ENCODE measurements at places on chromosomes 13 and 19.

DNA sequence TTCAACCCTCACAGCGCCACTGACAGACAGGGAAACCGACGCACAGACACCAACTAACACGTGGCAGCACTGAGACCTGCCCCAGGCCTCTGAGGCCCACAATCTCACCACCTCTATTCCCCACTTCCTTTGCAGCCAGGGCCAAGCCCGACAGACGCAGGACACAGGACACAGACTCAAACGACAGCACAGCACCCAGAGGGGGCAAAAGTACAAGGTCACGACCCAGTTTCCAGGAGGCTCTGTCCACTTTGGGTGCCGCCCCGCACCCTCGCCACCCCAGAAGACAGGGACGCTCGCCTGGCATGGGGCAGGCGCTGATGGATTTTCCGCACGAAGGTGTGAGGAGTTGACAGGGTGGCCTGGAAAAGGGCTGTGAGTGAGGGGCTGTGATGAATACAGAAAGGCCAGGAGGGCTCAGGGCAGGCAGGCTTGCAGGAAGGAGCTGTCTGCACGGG is 48.8 kb downstream of the MLLT1 start:
- DNase-seq: no peak

DNA sequence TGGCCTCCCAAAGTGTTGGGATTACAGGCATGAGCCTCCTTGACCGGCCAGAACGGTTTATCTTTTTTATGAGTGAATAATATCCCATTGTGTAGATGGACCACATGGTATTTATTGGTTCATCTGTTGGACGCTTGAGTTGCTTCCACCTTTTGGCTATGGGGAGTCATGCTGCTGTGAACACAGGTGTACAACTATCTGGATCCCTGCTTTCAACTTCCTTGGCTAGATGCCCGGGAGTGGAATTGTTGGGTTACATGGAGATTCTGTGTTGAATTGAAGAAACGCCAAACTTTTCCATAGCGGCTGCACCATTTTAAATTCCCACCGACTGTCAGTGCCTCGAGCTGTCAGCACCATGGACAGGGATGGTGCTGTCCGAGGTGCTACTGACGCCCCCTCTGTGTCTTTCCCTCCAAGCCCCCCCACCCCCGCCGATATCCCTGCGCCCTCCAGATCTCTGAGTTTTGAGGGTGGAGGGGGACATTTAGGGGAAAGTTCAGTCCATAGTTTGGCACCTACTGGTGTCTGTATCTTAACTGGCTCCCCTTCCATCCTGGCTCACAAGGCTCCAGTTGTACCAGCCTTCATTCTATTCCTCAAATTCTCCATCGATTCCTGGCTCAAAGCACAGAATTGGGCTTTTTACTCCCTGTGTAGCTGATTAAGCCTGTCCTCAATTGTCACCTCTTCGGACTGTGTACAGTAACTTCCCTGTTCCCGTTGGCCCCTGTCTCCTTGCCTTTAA is 27.3 kb downstream of the PNPLA6 start:
- DNase-seq: no peak

DNA sequence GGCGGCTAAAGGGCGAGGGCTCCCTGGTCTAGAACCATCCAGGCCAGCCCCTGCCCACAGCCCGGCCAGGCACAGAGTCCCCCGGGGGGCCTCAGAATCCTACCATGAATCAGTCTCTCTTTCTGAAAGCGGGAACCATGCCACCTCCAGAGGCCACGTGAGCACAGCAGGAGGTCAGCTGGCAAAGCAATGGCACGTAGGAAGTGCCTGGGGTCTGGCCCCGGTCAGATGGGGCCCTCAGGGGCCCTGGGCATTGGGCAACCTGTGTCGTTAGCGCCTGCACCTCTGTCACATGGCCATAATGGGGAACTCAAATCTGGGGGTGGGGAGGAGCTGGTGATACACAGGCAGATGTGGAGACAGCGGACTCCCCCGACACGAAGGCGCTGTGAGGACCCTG is 8.8 kb downstream of the MFSD12 start:
- no peak for DNase-seq

DNA sequence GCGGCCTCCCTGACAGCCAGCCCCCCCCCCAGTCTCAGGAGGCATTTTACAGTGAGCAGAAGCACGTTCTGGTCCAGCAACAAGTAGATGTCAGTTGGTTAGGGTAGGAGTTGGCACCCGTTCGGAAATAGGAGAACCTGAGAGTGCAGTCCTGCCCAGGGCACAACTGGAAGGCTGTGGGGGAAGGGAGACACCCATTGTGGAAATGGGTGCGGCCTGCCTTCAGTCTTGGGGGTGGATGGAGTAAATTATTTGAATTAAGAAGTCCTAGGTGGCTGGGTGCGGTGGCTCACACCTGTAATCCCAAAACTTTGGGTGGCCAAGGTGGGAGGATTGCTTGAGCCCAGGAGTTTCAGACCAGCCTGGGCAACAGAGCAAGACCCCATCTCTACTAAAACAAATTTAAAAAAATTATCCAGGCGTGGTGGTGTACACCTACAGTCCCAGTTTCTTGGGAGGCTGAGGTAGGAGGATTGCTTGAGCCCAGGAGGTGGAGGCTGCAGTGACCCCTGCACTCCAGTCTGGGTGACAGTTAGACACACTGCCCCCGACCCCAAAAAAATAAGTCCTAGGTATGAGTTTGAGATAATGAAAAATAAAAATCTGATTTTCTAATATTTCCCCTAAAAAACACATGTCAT is 1.2 kb downstream of the CIRBP start:
- no peak for DNase-seq

- no peak for DNase-seq
These were observed 4.4 kb downstream of the KXD1 start for GRCh38 chr19:18562086-18562485.

DNA sequence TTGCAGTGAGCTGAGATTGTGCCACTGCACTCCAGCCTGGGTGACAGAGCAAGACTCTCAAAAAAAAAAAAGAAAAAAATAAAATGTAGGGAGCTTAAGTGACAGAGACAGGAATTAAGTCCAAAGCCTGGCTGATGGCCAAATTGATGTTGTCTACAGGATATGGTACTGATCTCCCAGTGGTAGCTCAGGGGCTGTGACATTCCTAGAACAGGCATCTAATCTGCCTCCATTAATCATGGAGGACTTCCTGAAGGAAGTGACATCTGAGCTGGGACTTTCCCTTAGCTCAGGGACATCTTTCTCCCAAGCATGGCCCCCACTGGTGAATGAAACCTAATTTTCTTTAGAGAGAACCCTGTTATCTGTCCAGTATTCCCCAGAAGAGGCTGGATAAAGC is 11.4 kb upstream of the EDDM13 start:
- DNase-seq: no peak

DNA sequence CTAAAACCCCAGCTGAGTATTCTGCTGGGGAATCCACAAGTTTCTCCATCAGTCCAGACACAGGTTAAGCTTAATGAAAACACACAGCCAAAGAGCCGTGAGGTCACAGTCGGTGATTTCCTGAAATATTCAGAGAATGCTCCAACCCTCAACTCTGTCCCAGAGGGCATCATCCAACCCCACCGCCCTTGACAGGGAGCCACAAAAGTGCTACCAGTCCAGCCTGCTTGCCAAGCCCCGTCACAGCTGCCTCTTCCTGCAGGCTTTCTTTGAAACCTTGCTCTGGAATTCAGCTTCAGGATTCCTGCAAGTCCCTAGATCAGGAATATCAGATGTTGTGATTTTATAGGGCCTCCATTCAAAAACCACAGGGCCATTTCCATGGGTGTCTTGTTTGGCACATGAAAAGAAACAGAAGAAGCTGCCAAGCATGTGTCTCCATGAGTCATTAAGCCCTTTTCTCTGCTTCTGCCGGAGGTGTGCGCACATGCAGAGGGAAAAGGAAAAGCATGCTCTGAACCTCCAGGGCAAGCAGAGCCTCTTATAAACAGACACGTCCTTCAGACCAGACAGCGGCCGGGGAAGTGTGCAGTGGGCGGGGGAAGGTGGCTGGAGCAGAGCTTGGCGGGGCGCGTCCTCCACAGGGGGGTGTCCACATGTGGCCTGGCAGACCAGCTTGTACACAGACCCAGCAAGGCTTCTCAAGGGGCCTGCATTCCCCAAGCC is 164.7 kb downstream of the KATNAL1 start:
- no peak for DNase-seq

DNA sequence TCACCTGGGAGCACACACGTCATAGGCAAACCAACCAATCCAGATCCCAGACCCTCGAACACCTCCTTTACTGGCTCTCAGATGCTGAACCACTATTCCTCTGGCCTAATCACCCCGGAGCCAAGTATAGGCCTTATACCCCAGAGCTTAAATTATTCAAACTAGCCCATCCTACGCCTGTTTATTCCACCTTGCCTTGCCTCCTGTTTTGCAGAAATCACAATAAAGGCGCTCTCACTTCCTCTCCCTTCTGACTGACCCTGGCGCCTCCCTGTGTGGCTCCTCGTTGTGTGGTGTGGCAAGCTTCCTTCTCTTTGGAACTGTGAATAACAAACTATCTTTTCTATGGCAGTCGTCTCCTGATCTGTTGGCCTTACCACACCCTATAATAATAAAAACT is 354.9 kb downstream of the ENOX1 start:
- no peak for DNase-seq

DNA sequence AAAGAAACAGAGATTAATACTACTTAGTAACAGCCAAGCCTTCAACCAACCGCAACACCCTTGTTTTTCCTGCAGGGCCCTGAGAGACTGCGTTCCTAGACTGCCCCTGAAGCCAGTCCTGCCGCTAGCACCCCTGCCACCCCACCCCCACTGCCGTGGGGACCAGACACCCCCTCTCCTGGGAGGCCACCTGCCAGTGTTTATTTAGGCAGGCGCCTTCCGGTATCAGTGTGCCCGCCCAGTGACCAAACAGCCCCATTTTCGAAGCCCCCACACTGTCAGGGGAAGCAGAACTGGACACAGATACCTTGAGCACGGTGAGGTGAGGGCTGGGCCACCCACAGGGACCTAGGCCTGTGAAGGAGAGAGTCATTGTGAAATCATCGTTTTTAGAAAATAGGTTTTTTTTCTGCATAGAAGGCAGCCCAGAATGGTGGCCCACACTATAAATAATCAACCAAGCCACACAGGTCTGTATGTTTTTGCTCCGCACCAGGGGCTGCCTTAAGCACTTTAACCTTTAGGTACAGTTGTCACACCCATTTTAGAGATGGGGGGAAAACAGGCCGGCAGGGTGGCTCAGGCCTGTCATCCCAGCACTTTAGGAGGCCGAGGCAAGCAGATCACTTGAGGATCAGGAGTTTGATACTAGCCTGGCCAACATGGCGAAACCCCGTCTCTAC is 3.5 kb upstream of the TLE5 start:
- no peak for DNase-seq

DNA sequence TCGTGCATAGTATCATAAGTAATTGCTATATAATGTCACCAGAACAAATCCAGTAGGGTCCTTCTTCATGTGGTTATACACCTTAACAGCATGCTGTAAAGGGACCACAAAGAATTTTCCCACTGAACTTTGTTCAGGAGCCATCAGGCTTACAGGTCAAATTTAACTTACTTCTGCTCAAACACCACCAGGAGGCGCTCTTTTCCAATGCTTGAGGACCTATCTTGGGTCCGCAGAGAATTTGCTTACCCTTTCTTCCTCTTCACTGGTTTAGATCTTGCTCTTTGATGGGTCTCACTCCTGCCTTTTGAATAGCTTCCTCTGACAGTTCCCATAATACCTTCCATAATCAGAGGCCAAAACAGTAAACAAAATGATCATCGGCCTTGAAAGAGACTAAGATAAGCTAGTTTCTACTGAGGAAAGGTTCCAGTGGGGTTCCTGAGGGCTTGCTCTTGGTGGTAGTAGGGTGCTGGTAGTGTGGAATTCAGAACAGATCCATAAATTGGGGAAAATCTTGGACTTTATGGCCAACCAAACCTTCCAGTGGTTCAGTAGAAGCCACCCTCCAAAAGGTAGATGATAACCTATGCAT is 37.4 kb downstream of the SCGB2B2 start:
- peak; percentile 65 for DNase-seq

- no peak for DNase-seq
These were observed 62.3 kb downstream of the SGCG start for GRCh38 chr13:23243066-23243465.

- DNase-seq: no peak
These were observed 151.0 kb downstream of the DLEU7 start for GRCh38 chr13:50692396-50692915.

DNA sequence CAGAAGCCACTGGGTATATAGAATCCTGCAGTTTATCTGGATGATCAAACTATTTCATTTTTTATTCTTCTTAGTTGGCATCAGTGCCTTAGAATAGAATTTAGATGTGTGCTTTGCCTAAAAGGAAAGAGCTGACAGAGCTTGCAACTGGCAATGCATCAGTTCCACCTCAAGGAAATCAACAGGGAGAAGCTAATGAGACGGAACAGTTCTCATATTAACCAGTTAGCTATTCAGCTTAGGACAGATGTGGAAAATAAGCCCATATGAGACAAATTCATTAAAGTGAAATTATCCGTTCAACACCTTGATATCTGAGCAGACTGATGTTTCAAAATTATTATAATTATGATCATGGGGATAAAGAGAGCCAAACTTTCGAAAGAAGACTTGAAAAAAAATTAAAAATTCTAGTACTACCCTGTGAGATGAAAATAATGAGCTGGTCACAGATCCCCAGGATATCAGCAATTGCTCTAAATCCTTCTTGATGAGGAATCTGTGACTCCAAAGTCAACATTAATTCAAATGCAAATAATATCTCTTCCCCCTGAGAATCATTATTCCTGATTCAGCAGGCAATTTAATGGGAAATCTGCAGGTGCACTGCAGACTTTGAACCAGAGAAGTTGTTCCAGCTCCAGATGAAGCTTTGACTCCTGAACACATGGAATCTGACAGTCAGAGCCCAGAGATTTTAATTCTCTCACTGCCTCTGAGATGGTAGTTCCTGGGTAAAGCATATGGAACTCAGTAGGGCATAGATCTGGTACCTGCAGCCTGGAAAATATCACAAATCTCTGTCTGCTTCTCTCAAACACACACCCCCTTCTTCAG is 486.8 kb downstream of the FOXO1 start:
- no peak for DNase-seq

GRCh38 chr13:102769679-102770078 is 3.9 kb downstream of the TEX30 start:
- no peak for DNase-seq

DNA sequence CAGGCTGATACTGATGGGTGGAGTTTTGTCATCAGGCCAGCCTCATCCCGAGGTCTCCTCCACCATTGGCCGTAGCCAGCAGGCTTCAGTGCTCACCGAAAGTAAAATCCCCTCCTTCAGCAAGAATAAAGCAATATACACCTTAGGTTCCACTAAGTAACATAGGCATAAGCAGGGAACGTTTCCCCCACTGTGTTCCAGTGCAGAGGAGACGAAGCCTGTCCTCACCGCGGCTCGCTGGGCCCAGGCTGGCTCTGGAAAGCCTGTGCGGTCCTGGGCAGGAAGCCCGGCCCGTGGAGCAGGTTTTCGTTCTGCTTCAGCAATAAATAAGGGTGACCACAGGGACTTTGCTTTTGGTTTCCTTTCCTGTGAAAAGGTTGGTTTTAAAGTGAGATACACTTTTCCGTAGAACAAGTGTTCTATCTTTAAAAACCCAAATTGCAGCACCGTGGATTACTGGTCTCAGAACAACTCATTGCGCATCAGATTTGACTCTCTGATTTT is 16.3 kb upstream of the TEX29 start:
- no peak for DNase-seq

GRCh38 chr13:44165889-44166496 is 207.6 kb upstream of the SERP2 start:
- DNase-seq: no peak

Measured in right renal cortex interstitium (tissue), 3 donors.